NCI-H524 (cell line): ENCODE measurements at places on chromosomes 16 and 17.

DNA sequence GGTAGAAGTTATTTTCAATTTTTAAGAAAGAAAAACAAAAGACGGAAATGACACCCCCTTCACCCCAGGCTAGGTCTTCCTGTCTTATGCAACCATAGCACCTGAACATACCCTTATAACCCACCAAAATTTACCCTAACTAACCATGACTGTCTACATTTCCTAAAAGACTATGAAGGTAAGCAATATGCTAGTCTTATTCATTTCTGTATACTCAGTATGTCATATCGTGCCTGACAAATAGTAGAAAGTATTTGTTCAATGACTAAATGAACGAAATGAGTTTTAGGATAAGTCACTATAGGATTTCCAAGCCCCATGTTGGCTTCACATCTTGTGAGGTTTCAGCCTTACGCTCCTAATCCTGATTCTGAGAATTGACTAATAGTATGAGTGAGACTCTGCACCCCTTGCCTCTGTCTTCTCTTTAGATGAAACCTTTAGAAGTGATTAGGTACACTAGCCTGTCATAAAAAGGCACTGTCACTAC lies 6.5 kb downstream of the ADAT1 start:
- DNase-seq, result no peak

DNA sequence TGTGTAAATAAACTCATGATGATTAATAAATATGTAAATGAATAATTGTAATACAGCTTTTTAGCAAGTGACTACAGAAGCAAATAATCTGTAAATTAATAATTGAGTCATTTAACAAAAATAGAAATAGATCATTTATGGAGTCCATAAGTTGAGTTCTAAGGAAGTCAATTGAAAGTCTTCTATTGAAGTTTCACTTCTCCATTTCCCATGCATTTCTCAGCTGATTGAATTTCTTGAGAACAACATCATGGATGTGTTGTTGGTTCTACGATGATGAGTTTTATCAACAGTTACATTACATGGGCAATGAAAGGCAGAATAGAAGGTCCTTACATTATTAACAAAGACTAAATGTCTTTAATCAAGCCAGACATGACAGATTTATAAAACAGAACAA lies 290.4 kb downstream of the MAP2K6 start:
- no peak for DNase-seq

DNA sequence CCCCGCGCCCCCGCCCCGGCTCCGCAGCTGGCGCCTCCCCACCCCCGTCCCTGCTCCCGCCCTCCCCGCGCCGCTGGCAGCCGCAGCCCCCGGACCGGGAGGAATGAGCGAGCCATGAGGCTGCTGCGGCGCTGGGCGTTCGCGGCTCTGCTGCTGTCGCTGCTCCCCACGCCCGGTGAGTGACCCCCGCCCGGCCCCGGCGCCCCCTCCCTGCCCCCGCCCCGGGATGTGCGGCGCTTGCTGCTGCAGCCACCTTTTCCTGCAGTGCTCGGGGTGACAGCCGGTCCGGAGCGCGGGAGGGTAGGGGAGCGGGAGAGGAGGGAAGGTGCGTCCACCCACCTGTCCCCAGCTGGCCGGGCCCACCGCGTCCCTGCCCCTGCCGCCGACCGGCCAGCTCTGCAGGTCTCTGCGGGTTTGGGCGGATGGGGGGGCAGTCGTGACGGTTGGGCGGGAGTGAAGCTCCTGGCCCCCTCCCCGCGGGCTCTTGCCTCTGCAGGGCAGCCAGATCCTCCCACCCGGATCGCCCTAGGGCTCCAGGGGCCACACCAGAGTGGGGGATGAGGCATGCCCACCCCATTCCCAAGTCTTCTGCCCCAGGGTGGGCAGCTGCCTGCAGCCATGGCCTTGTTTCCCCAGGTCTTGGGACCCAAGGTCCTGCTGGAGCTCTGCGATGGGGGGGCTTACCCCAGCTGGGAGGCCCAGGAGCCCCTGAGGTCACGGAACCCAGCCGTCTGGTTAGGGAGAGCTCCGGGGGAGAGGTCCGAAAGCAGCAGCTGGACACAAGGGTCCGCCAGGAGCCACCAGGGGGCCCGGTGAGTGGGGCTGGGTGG lies 513 bp downstream of the ADAM11 start:
- peak; percentile 47 for DNase-seq

DNA sequence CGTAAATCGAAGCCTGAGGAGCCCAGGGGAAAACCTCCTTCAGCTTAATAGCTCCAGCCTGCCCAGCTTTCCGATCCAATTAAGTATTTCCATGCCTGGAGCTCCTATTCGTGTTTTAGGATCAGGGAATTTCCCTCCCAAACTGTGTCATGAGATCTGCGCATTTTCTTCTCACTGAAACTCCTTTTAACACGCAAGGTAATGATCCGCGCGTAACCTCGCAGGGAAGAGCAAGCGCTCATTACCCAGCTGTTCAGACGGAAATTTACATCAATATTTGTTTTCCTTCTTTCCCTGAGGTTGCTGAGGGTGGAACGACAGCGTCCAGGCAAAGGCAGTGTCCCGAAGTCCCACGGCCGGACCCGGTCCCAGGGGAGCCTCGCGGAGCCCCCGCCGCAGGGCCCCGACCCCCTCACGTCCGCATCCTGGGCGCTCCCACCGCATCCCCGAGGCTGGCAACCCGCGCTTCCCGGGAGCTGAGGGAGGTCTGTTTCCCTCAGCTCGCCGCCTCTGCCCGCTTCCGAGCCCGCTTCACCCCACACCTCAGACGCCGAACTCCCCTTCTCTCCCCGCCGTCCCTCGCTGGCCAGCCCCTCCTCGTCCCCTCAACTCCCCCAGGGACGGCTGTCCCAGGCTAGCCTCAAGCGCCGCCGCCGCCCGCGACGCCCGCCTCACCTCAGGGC lies 415 bp downstream of the ABCA5 start:
- DNase-seq, result peak; percentile 52

DNA sequence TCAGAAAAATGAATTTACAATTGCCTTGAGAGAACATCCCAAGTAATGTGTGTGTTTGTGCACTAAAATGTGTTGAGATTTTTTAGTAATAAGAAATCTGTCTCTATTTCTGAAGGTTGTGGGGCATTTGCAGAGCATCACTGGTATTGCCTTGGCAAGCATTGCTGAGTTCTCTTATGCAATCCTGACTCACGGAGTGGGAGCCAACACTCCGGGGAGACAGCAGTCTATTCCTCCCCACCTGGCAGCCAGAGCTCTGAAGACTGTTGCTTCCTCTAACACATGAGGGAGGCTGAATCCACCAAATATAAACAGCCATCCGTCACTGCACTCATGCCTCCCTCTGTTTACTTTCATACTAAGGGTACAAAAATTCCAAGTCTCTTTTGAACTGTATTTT lies 10.6 kb downstream of the CNTD1 start:
- no peak for DNase-seq

DNA sequence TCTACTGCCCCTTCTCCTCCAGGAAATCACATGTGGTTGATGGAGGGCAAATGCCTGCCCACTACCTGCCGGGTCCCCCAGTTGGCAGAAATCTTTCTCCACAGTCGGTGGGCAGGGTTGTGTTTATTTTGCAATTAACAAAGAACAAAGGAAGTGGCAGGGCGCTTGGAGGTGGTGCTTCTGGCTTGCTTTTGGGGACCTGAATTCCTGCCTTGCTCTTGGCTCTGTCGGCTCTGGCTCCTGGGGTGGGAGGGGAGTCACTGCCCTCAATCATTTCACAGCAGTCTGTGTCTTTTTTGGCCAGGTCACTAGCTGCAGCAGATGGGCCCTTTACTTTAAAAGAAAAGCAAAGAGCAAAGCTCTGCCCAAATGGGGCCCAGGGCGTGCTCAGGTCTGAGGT lies 69.2 kb downstream of the C16orf78 start:
- no peak for DNase-seq

- no peak for DNase-seq
Measured at GRCh38 chr17:68699936-68700335, 98.8 kb upstream of the FAM20A start.

DNA sequence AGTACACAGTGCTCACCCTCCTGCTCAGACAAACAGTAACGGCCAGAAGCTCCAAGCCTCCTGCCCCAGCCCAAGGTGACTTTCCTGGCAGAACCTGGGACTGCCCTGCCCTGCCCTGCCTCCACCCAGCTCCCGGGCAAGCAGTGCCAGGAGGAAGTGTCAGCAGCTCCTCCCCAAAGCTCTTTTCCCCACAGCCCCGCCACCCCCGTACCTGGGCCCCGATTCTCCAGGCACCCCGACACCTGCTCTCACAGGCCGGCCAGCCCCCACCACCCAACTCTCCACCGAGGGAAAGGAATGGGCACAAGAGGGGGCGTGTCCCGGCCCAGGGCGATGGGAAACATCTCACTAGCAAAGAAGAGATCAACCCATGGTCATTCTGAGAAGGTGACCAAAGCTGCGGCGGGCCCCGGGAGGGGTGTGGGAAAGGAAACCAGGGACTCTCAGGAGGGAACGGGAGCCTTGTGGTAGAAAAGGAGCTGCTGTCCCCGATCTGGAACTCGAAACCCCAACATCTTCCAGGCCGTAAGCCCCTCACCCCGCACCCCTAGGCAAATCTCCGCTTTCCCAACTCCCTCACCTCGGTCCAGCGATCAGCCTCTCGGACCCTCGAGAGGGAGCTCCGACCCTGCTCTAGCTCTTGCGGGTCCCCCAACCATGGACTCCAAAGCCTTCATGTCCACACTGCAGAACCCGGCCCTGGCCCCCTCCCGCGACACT lies 1.2 kb downstream of the BCAR1 start:
- DNase-seq, result no peak

DNA sequence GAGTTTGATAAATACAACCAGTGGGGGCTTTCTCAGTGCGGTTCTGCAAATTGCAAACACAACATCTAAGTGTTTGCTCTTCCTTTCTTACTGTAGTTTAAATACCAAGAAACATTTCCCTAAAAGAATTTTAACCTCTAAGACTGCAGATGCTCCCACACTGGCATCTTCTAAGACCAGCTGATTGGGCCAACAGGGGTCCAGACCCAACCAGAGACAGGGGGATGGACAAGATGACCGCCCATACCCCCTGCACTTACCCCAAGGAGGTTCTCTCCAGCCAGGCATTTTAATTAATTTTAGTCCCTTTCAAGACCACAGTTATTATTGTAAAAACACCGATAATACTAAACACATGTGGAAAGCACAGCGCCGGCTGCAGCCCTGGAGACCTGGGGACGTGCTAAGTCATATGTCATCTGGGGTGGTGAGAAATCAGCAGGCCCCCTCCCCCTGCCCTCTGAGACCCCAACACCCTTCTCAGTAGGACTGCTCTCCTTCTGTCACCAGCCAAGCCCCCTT lies 242.3 kb downstream of the SOX9 start:
- no peak for DNase-seq

- no peak for DNase-seq
Measured at GRCh38 chr16:11605564-11605886, 18.8 kb upstream of the LITAF start.

DNA sequence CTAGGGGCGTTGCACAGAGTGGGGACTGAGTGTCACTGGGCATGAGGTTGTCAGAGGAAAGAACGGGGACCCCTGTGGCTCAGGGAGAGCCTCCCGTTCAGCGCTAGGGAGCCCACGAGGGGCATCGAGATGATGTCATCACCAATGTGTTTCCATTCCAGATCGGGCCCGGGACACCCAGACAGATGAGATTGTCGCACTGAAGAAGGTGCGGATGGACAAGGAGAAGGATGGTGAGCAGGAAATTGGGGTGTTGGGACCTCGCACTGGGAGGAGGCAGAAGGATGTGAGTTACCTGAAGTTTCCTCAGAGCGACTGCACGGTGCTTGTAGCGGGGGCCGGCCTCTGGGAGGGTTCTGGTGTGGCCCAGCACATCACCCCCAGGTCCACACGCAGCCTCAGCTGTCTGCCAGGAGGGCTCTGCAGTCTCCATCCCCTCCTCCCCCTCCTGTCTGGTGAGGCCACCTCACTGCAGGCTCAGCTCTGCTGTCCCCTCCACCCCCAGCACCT lies 4.0 kb downstream of the CDK10 start:
- DNase-seq, result no peak

- no peak for DNase-seq
Measured at GRCh38 chr17:34285286-34285792, at the start of gene CCL11. TSS of gene CCL11 (plus strand) at chr17:34285742. CDS start at chr17:34285809, 67 bp downstream.
